NCI-H460 (cell line): ENCODE measurements at places on chromosomes 13 and 19. TPM values are rescaled to one million over a fixed set of nuclear protein-coding genes. Genes with fewer than 3 reads are reported as not detected.

DNA sequence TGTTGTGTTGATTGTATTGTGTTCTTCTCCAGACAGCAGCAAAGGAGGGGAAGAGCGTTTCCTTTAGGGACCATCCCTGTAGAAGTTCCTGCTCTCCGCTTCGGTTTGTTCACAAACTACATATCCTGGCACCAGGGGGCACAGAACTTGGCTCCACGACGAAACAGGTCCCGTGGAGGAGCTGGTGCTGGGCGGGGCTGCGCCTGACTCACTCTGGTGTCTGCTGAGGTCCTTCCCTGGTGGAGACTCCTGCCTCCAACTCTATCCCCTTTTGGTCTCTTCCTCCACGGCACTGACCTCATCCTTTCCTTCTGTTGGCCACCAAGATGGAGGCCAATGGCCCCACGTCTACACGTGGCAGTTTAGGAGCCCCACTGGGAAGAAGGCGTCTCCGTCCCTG, 14.7 kb downstream of the TMPRSS9 start:
- DNase-seq, result no peak

- peak; percentile 68 for DNase-seq
Observed at GRCh38 chr19:46990991-46991676, 28.5 kb upstream of the NPAS1 start.

DNA sequence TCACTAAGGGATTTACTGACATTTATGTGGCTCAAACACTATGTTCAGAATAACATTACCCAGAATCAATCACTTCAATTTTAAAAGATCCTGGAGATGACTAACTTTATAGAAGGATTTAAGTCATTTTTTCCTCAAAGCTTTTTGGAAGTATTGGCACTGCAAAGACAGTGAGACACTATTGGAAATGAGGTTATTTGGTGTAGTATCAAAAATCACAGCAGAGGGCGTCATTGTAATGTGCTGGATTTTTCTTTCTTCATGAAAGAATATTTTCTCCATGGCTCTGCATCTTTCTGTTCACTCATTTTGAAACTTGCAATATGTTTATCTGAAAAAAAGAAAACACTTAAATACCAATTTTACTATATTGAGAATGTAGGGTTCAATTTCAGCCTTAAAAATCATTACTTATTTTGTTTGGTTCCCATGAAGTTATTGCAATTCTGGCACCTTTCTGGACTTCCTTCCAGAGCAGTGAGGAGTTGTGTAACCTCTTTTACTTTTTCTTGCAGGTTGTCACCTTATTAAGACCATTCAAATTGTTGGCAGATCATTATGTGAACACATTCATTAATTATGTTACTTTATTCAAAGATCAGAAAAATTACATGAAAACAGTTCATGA, 3.7 kb upstream of the CSNK1A1L start:
- DNase-seq, result peak; percentile 19

SYT5 gene
- total RNA-seq, result 0.20 and 0.30 TPM in 2 replicates

- DNase-seq, result no peak
Observed at GRCh38 chr19:33394006-33394722, 20.7 kb downstream of the CEBPG start.

POP4 gene
- total RNA-seq, result 48.0 and 60.9 TPM in 2 replicates

- peak; percentile 67 for DNase-seq
Observed at GRCh38 chr13:113951246-113951999, 22.5 kb downstream of the C13orf46 start.

- peak; percentile 26 for DNase-seq
Observed at GRCh38 chr19:30649934-30650614, 277.9 kb downstream of the ZNF536 start.
